Peyer's patch (tissue), 4 donors: ENCODE measurements at places on chromosomes 5 and 9.
A peak's percentile ranks its signal among the peaks of the same experiment; 100 is the strongest.

DNA sequence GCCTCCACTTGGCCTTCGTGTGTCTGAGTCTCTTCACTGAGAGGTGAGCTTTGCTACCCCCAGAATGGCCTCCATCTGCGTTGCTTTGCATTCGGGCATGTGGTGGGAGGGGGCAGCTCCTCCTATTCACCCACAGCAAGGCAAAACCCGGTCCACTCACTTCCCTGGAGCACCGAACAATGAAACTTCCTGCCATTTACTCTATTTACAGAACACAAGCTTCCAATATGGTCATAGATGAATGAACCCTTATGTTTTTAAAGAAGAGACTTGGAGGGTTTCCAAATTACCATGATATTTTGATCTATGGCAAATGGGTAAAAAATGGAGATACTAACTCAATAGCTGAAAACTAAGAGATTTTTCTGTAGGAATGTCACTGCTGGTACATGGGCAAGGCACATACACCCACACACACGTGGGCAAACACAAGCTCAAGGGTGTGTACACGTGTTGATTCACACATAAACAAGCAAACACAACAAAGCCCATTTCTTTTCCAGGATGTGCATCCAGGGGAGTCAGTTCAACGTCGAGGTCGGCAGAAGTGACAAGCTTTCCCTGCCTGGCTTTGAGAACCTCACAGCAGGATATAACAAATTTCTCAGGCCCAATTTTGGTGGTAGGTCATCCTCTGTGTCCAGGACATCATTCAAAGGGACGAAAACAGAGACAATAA, 5.2 kb downstream of the GABRP start:
- no peak for DNase-seq

DNA sequence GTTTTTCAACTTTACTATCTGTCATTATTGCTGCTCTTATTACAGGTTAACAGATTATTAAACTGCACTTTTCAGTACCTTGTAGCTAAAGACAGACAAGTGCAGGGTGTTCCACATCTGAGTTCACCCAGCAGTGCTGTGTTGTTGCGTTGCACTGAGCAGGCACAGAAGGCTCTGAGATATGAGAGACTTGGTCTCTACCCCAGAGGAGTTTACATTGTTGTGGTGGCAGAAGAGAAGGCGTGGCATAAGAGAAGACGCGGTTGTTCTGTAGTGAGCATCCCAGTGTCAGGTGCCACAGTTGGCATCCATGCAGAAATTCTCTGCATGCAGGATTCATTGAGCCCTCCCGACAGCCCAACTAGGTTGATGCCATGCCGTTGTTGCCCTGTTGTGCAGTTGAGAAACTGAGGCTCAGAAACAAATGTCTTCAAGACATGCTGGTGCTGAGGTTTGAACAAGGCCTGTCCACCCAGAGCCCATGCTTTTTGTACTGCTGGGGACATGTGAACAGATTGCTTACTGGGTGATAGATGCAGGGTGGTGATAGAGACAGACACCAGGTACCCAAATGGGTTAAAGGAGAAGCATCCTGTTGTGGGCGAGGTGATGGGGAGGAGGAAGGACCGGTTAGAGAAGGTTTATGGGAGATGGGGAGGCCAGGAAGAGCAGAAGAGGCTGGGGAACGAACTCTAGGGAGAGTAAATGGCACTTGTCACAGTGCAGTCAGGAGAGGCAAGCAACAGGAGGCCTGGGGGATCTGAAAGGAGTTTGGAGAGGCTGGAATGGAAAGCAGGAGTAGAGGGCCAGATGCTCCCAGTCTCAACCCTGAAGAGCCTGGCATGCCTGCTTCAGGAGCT, 8.2 kb downstream of the ABL1 start:
- no peak for DNase-seq

DNA sequence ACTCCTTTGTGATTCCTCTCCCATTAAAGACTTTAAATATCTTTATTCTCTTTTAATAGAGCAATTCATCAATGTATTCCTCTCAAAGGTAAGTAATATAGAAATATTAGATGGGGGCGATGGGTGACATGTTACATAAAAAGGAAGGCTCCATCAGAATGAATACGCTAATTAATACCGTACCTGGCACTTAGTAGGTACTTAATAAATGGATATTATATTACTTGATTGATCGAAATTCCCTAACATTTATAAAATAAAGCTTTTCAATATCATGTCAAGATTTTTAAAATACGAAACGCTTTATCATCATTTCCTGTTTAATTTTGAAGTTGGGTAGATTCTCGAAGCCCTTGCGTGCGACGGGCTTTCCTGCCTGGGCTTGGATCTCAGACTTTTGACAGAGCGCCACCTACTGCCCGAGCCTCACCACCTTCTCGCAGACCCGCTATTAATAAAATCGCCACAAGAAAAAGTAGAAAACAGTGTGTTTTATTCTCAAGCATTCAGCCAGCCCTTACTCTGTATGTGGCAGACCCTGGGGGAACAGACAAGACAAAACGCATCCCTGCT, 99.4 kb downstream of the C5orf15 start:
- DNase-seq, result peak; percentile 67

GRCh38 chr9:134382733-134383132, 56.5 kb downstream of the RXRA start:
- peak; percentile 90 for DNase-seq

GRCh38 chr5:149617760-149618306, 36.5 kb downstream of the ARHGEF37 start:
- DNase-seq, result no peak

- no peak for DNase-seq
These were observed 3.5 kb downstream of the BOD1 start for GRCh38 chr5:173612948-173613347.
